ENCODE measurements at places on chromosomes 5 and 9.

DNA sequence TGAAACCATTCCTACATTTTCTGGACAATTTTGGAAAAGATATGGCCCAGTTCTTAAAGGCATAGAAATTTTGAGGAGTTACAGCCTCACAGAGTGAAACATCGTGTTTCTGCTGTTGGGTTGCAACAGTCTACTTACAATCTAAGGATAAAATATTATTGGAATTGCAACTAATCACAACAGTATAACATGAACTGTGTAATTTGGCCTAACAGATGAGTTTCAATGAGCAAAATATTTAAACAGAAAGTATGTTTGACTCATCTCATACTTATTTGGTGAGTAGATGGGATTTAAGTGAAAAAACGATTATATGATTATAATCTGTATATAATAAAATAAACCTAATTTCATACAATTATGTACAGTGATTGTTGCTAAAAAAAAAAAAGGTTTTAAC is 1061.8 kb downstream of the CDH12 start:
- no peak for DNase-seq

DNA sequence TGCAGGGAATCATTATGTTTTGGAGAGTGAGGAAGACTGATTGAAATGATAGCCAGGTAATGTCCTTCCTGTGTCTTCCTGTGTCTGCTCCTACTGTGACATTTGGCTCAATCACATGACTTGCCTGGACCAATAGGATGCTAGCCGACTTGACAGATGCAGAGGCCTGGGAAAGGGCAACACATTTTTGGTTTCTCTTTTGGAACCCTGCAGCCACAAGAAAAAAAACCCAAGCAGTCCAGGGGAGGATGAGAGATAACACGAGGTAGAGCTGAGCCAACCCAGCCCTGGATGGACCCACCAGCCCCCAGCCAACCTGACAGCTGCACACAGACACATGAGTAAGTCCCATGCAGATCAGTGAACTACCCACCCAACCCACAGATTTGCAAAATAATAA is 256.1 kb upstream of the SMARCA2 start:
- no peak for DNase-seq

- DNase-seq = no peak
These were observed 37.0 kb upstream of the LCP2 start for GRCh38 chr5:170334626-170335025.

DNA sequence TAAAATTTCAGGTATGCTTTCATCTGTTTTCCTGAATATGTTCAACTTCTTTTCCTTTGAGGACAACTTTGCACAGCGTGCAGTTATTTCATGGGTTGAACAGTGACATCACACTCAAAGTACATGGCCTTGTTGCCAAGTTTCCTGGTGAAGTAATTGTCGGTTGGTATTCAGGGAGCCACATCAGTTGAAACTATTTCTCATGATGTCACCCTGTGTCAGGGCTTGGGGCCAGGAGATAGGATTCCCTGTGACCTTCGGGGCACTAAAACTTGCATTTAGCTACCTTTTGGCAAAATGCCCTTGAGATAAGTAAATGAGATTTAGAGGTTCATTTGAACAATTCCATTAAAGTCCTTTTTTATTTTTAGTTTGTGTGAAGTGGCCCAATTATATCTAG is 383.9 kb downstream of the SH3GL2 start:
- no peak for DNase-seq

DNA sequence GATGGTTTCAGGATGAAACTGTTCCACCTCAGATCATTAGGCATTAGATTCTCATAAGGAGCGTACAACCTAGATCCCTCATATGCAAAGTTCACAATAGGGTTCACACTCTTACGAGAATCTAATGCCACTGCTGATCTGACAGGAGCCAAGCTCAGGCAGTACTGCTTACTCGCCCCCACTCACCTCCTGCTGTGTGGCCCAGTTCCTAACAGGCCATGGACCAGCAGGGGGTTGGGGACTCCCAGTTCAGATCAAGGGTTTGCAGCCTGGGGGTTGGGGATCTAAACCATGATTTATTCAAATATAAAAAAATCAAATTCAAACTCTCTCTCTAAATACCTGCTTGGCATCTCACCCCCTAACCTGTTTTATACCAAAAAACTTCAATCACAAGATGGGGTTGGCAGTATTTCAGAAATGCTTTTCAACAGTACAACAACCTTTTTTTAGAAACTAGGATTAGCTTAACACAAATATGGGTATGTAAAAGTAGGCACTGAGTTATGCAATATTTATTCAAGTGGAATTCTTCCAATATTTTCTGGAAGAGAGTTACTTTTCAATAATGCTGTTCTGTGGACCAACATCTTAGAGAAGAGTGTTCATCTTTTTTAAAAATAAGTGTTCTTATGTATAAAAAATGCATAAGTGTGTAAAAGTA is 30.1 kb upstream of the SLC12A2 start:
- no peak for DNase-seq

DNA sequence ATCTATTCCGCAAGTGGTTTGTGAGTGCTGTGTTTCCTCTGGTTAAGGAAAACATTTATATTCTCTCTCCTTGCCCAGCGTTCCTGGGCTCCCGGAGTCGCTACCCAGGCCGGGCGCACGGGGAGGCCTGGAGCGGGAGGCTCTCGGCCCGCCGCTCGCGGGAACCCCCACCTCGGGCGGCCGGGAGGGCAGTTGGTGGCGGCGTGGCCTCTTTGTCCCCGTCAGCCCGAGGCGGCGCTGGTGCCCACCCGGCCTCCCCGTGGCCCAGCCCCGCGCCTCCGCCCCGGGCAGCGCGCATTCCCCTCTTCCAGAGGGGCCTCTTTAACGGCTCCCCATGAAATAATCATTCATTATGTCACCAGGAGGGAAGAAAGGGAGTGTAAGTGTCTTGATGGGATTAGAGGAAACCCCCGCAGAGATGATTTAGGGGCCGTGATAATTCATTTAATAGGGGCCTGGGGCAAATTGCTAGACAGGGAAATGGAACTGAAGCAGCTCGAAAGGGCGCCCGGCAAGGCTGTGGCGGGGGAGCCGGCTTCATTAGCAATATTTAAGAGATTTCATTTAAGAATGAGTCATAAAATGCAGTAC is 181.9 kb upstream of the TBCA start:
- DNase-seq = no peak

GRCh38 chr5:129904102-129904666 is at the start of gene CHSY3:
CHSY3 (plus strand) TSS chr5:129904465.
- no peak for DNase-seq

GRCh38 chr5:177526191-177526590 is 9.4 kb upstream of the DDX41 start:
- no peak for DNase-seq

GRCh38 chr9:87464992-87465378 is 32.7 kb upstream of the DAPK1 start:
- DNase-seq = no peak

DNA sequence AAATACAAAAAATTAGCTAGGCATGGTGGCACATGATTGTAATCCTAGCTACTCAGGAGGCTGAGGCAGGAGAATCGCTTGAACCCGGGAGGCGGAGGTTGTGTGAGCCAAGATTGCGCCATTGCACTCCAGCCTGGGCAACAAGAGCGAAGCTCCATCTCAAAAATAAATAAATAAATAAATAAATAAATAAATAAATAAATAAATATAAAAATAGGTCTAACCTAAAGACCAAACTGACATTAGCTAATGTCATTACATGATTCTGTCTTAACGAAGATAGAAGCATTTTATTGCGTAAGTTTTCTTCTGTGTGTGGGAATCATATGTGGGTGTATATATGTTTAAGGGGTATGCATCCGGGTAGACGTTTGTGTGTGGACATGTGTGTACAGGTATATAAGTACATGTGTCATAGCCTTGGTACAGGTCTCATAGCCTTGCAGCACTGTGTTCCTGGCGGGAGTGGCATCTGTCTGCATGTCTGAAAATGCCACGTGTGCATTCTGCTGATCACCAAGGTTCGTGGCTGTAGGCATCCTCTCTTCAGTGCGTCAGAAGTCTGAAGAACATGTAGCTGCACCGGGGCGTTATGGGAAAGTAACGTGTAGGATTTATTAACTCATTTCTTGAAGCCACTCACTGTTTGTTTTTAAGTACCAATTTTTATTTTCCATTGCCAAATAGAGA is 298.1 kb downstream of the NR3C1 start:
- DNase-seq = no peak

DNA sequence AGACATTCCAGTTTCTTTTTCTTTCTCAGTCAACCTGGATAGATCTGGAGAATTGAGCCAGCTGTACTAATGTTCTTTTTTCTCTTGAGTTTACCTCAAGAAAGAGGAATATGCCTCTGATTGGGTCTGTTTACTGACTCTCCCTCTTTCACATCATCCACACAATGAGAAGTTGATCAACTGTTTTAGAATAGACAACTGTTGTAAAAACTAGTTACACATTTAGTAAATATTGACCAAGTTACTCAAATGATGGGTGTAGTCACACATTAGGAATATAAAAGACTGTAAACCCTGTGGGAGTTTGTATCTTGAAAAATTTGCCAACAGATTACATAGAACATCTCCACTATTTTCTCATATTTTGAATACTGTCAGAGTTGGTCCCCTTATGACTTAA is 330.8 kb downstream of the FER start:
- DNase-seq = no peak

GRCh38 chr5:142472306-142472951 is 147.6 kb upstream of the SPRY4 start:
- DNase-seq = peak; percentile 3

- no peak for DNase-seq
These were observed 124.4 kb downstream of the RFK start for GRCh38 chr9:76269789-76270188.

DNA sequence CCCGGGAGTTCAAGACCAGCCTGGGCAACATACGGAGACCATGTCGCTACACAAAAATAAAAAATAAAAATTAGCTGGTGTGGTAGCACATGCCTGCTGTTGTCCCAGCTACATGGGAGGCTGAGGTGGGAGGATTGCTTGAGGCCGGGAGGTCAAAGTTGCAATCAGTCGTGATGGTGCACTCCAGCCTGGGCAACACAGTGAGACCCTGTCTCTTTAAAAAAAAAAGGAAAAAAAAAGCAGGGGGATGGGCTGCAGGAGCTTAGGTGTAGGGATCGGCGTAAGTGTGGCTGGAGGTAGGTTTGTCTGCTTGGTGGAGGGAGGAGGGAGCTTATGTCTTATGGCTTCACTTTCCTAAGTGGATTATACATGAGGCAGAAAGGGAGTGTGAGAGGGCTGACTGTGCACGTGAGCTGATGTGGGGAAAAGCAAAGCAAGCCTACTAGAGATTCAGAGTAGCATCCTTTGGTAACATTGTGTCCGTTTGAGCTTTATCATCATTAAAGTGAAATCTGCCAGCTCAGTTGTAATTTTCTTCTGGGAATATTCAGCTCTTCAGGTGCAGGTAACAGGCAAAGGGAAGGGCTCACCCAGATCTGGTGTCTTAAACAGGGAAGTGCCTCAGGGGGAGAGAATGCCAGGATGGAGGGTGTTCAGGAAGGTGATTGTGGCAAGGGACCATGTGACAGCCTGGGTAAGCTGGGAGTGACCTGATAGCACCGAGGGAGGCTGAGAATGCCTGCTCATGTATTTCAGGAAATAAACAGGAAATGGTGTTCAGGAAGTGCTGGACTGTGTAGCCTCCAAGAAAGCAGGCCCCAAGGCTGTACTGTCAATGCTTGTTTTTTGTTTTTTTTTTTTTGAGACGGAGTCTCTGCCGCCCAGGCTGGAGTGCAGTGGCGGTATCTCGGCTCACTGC is 17.6 kb upstream of the SETX start:
- no peak for DNase-seq

DNA sequence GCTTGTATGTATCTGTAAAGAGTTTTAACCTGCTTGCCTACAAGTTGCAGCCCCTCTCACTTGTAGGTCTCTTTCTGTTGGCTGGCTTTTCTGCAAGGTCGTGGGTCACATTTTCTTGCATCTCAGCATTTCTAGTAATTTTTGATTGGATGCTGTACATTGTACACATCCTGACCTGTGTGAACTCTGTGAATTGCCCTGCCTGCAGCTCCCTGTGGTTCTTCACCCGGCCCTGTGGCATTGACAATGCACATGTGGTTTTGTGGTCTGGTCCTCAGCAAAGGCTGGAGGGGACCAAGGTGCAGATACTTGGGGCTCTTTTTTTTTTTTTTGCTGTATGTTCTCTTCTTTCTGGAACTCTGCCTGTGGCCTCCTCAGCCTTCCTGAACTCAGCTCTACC is 53.6 kb downstream of the WNK2 start:
- DNase-seq = no peak

DNA sequence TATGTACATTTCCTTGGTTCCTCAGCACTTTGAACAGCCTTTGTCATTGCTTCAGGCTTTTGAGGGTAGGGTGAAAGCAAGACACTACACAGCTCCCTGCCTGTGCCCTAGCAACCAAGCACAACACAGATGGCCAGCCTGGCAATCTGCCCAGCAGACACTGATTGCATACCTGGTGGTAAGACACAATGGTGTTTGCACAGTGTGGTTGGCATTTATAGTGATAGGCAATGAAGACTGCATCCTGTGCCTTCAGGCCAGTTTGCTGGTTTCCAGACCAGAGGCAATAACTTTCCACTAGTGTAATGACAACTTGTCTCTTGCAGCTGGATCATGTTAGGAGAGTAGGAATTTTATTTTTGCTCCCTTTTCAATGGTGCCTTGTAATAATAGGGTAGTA is 144.5 kb upstream of the TNC start:
- DNase-seq = no peak

GRCh38 chr9:135116371-135116770 is 28.9 kb downstream of the OLFM1 start:
- no peak for DNase-seq

DNA sequence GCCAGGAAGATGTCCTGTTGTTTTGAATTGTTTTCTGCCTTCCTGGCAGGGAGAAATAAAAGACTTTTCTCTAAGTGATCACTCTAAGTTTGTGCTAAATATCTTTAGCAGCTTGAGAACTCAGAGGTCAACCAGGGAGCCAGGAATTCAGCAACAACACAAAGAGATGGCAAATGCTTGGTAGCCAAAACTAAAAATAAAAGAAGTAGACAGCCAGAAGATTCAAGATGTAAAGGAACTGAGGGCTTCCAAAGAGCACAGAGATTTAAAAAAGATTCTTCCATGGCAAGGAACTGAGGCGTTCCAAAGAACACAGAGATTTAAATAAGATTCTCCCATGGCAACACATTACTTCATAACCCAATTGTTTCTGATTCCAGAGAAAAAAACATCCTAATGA is 9.6 kb downstream of the DNAH5 start:
- no peak for DNase-seq

- DNase-seq = no peak
These were observed 14.6 kb downstream of the DAPK1 start for GRCh38 chr9:87512311-87512710.

DNA sequence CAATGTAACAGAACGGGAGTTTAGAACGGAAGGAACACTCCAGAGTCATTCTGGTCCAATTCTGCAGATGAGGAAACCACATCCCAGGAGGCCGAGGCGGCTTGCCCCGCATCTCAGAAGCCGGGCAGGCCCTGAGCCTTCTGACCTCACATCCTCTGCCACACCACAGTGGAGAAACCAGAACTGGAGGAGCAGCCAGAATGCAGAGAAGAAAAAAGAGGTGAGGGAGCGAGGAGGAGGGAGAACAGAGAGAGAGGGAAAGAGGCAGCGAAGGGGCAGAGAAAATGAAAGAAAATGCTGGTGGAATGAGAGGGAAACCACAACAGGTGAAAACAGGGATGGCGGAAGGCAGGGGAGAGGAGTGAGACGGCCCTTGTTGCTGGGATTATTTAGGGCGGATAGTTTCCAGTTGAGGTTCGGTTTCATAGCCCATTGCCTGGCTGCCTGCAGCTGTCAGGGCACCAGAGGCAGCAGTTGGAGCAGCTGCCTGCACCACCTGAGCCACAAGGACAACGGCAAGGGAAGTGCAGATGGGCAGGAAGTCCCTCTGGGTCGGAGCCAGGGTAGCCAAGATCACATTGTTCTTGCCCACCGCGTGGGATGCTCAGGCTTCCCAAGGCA is at the start of gene HMHB1:
Gene HMHB1 (plus strand): TSS at position 77 of the 621 bp plus-strand sequence.
- no peak for DNase-seq

Data from stimulated activated CD4-positive, alpha-beta T cell treated with anti-CD3 and anti-CD28 coated beads, Interleukin-15, amount 100 ng/mL, for 1 hour (primary cell).